ENCODE measurements at places on chromosomes 3 and 15. TPM values are rescaled to one million over a fixed set of nuclear protein-coding genes. Genes with fewer than 3 reads are reported as not detected.

Gene MAN2A2
- total RNA-seq: 52.1 TPM

Gene WWTR1
- 262 TPM for total RNA-seq

Gene OXTR
- 0.67 TPM for total RNA-seq

Gene TOMM70
- 32.3 TPM for total RNA-seq

Gene CCRL2
- total RNA-seq: 3.9 TPM

Gene WNT5A
- total RNA-seq: 0.25 TPM

Gene TM4SF1
- total RNA-seq: 559 TPM

Gene REC114
- not detected for total RNA-seq

Gene CHRNB4
- not detected for total RNA-seq

Gene GCSAM
- total RNA-seq: not detected

Gene FRMD4B
- 77.7 TPM for total RNA-seq

Gene RETNLB
- not detected for total RNA-seq

Gene TLR9
- not detected for total RNA-seq

Gene SLC24A5
- not detected for total RNA-seq

Gene ARPP21
- not detected for total RNA-seq

Gene KCTD6
- total RNA-seq: 7.4 TPM

Gene POLQ
- 10.8 TPM for total RNA-seq

Gene CTXN2
- 0.14 TPM for total RNA-seq

Gene PRRT3
- total RNA-seq: 1.5 TPM

Gene RHCG
- not detected for total RNA-seq

Gene GRM7
- total RNA-seq: not detected

Gene CD86
- not detected for total RNA-seq

Gene GOLGA8T
- total RNA-seq: not detected

Gene GNAT1
- 0.78 TPM for total RNA-seq

Gene SH3GL3
- total RNA-seq: not detected

Gene PCSK6
- total RNA-seq: 0.72 TPM

Gene SLC26A6
- 34.8 TPM for total RNA-seq

Gene IL5RA
- total RNA-seq: not detected

Gene ZPLD1
- total RNA-seq: not detected

Gene GCNT3
- not detected for total RNA-seq

Gene FBXW12
- total RNA-seq: not detected

Gene POTEB2
- not detected for total RNA-seq

Gene USP13
- 21.1 TPM for total RNA-seq

Gene CPLX3
- total RNA-seq: not detected

Gene PLS1
- 2.9 TPM for total RNA-seq

Gene WDR93
- total RNA-seq: not detected

Gene FRG2C
- not detected for total RNA-seq

Gene IMPG2
- total RNA-seq: 0.76 TPM

Gene TMED3
- total RNA-seq: 105 TPM

Gene RYR3
- not detected for total RNA-seq

Gene BHLHE40
- total RNA-seq: 57.4 TPM

Gene RNU5B-1
- not detected for total RNA-seq

Gene PSTPIP1
- total RNA-seq: not detected

Gene SAMMSON
- total RNA-seq: not detected

Measured in endothelial cell of umbilical vein (primary cell).